ENCODE measurements at places on chromosomes 12 and 14.
A peak's percentile ranks its signal among the peaks of the same experiment; 100 is the strongest.

- no peak for DNase-seq
- no peak overlapping the region for H3K4me3 ChIP-seq
- H3K36me3 ChIP-seq = no peaks in the 10 kb centered on the region
- no peaks in the 10 kb centered on the region for H3K27me3 ChIP-seq
Observed at GRCh38 chr14:77649326-77649725, 32.9 kb upstream of the SPTLC2 start.

- H3K27me3 ChIP-seq = peaks cover 17% of the 10 kb centered on the region
- H3K4me1 ChIP-seq = no peaks in the 10 kb centered on the region
- H3K4me3 ChIP-seq = no peak overlapping the region
- DNase-seq = no peak
- H3K36me3 ChIP-seq = no peaks in the 10 kb centered on the region
- H3K27ac ChIP-seq = no peak overlapping the region
Observed at GRCh38 chr14:54562334-54562733, 4.6 kb upstream of the SAMD4A start.

GRCh38 chr14:68491793-68492192 is 301.1 kb downstream of the ZFP36L1 start:
- DNase-seq = no peak
- no peaks in the 10 kb centered on the region for H3K27me3 ChIP-seq
- no peak overlapping the region for H3K27ac ChIP-seq
- H3K4me3 ChIP-seq = no peak overlapping the region
- H3K4me1 ChIP-seq = peaks cover 8% of the 10 kb centered on the region
- H3K36me3 ChIP-seq = no peaks in the 10 kb centered on the region

GRCh38 chr14:61752626-61753025 is 9.6 kb upstream of the SNAPC1 start:
- no peak overlapping the region for H3K27ac ChIP-seq
- H3K27me3 ChIP-seq = no peaks in the 10 kb centered on the region
- H3K4me1 ChIP-seq = peaks cover 16% of the 10 kb centered on the region
- no peak overlapping the region for H3K4me3 ChIP-seq

DNA sequence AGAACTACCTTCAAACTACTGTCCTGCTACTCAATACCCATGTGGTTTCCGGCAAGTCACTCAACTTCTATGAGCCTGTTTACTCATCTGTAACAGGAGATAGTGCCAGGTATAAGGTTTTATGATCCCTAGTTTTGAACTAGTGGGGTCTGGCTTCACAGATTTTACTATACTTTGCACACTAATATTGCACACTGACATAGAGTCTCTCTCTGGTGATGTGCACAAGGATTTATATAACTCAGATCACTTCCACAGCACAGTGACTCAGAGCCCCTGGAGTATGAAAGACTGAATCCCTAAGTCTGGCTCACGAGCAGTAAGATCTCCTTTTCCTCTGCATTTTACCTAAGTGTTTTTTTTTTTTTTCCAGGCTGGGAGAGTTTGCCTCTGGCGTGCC is 69.7 kb upstream of the SLC38A2 start:
- H3K27ac ChIP-seq = no peak overlapping the region
- H3K27me3 ChIP-seq = no peaks in the 10 kb centered on the region
- DNase-seq = no peak
- peaks cover 21% of the 10 kb centered on the region for H3K4me1 ChIP-seq

GRCh38 chr12:33942172-33942571 is 80.1 kb upstream of the ALG10 start:
- DNase-seq = no peak
- H3K4me1 ChIP-seq = no peaks in the 10 kb centered on the region
- H3K27ac ChIP-seq = no peak overlapping the region
- no peak overlapping the region for H3K4me3 ChIP-seq
- no peaks in the 10 kb centered on the region for H3K27me3 ChIP-seq

DNA sequence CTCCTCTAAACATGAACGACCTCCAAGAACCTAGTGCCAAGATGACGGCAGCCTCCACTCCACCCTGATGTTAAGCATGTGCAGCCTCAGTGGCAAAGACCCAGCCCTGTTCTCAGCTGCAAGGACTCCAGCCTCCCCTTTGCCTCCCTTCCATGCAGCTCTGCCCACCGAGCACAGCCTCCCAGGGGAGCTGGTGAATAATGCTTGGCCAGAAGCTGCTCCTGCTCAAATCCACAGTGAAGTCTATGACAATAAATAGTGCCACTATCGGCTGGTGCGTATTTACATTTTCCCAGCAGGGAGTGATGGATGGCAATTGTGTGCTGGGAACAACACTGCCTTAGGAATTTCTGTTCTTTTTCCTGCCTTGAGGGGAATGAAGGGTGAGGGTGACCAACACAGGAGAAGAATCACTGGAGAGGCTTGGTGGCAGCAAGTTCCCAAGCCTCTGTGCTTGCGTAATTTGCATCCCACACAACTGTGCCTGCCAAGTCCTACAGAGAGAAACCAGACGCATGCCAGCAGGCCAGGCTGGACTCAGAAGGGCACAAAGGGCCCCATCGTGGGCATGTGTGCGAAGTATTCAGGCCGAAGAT is 29.9 kb upstream of the TC2N start:
- DNase-seq = peak; percentile 78
- H3K4me1 ChIP-seq = peaks cover 48% of the 10 kb centered on the region
- H3K4me3 ChIP-seq = no peak overlapping the region
- no peaks in the 10 kb centered on the region for H3K27me3 ChIP-seq
- H3K27ac ChIP-seq = peak overlapping the region; percentile 73
- no peaks in the 10 kb centered on the region for H3K36me3 ChIP-seq

DNA sequence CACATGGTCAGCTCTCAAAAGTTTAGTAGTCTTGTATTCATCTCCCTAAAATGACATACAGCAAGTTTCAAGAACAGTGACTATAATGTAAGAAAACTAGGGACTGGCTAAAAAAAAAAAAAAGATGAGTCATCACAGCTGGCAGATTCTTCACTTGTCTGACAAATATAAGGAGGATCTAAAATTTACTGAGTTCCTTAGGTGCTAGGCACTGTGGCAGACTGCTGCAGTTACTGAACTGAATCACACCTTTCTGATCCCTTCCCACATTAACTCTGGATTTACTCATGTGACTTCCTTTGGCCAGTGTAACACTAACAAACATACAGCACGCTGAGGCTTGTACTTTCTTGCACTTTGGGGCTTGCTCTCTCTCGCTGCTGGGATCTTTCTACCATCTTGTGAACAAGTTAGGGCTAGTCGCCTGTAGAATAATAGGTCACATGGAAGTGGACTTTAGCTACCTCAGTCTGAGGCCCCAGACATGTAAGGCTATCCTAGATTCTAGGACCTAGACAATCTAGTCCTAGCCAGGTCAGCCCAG is 32.1 kb downstream of the BAZ1A start:
- H3K27me3 ChIP-seq = no peaks in the 10 kb centered on the region
- peaks cover 4% of the 10 kb centered on the region for H3K36me3 ChIP-seq
- H3K4me3 ChIP-seq = no peak overlapping the region
- no peak overlapping the region for H3K27ac ChIP-seq
- H3K4me1 ChIP-seq = peaks cover 4% of the 10 kb centered on the region

- H3K36me3 ChIP-seq = no peaks in the 10 kb centered on the region
- DNase-seq = no peak
- H3K27ac ChIP-seq = peak overlapping the region; percentile 75
- H3K27me3 ChIP-seq = no peaks in the 10 kb centered on the region
- H3K4me1 ChIP-seq = peaks cover 48% of the 10 kb centered on the region
Observed at GRCh38 chr14:70886421-70887206, 20.6 kb upstream of the PCNX1 start.

GRCh38 chr12:27822076-27822712 is 42.2 kb upstream of the MANSC4 start:
- peaks cover 4% of the 10 kb centered on the region for H3K4me1 ChIP-seq
- no peak overlapping the region for H3K27ac ChIP-seq
- H3K27me3 ChIP-seq = no peaks in the 10 kb centered on the region
- H3K4me3 ChIP-seq = no peak overlapping the region
- DNase-seq = no peak

GRCh38 chr12:2332236-2332635 is 279.4 kb downstream of the CACNA1C start:
- H3K36me3 ChIP-seq = no peaks in the 10 kb centered on the region
- no peak for DNase-seq
- no peak overlapping the region for H3K4me3 ChIP-seq
- no peaks in the 10 kb centered on the region for H3K27me3 ChIP-seq

GRCh38 chr12:119440803-119441360 is 106.4 kb downstream of the CCDC60 start:
- H3K4me1 ChIP-seq = no peaks in the 10 kb centered on the region
- no peak overlapping the region for H3K27ac ChIP-seq
- H3K4me3 ChIP-seq = no peak overlapping the region
- H3K36me3 ChIP-seq = no peaks in the 10 kb centered on the region

DNA sequence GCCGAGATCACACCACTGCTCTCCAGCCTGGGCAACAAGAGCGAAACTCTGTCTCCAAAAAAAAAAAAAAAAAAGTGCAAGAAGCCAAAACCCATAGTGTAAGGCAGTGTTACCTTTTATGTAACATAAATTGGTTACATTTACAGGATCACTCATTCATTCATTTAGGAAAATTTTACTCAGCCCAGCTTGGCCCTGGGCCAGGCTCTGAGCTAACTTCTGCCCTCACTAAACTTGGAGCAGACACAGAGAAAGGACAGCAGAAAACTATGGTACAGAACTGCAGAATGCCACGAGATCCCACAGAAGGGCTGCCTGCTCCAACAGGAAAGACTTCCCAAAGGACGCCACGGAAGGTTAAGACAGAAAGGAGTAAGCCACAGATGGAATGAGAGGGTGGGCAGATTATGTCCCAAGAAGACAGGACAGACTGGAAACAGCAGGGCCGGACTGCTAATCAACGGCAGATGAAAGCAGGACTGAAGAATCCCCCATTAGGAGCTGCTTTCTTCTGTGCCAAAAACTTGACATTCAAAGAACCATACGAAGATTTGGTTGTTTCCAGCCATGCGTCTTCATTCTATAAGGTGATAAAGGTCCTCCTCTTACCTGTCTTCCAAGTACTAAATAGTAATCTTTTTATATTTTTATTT is 18.9 kb downstream of the PPP1R13B start:
- no peak overlapping the region for H3K4me3 ChIP-seq
- DNase-seq = peak; percentile 57
- no peaks in the 10 kb centered on the region for H3K27me3 ChIP-seq
- peaks cover 59% of the 10 kb centered on the region for H3K4me1 ChIP-seq
- peak overlapping the region; percentile 57 for H3K27ac ChIP-seq
- H3K36me3 ChIP-seq = no peaks in the 10 kb centered on the region

DNA sequence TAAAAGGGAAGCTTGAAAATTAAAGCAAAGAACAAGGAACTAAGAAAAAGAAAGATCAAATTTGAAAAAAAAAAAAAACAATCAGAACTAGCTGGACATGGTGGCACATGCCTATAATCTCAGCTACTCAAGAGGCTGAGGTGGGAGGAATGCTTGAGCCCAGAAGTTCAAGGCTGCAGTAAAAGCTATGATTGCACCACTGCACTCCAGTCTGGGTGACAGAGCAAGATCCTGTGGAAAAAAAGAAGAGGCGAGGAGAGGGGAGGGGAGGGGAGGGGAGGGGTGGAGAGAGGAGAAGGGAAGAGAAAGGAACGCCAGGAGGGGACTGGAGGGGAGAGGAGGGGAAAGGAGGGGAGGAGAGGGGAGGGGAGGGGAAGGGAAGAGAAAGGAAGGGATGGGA is 43.0 kb downstream of the EEA1 start:
- no peaks in the 10 kb centered on the region for H3K27me3 ChIP-seq
- H3K4me1 ChIP-seq = no peaks in the 10 kb centered on the region
- DNase-seq = no peak
- no peak overlapping the region for H3K27ac ChIP-seq
- H3K4me3 ChIP-seq = no peak overlapping the region
- peaks cover 28% of the 10 kb centered on the region for H3K36me3 ChIP-seq

- no peak overlapping the region for H3K4me3 ChIP-seq
- DNase-seq = no peak
- H3K27ac ChIP-seq = peak overlapping the region; percentile 74
- no peaks in the 10 kb centered on the region for H3K36me3 ChIP-seq
- H3K4me1 ChIP-seq = peaks cover 34% of the 10 kb centered on the region
- no peaks in the 10 kb centered on the region for H3K27me3 ChIP-seq
Observed at GRCh38 chr12:79547735-79548609, 142.8 kb downstream of the PAWR start.

GRCh38 chr14:100476012-100476822 is 111.0 kb downstream of the BEGAIN start:
- no peaks in the 10 kb centered on the region for H3K36me3 ChIP-seq
- no peaks in the 10 kb centered on the region for H3K4me1 ChIP-seq
- no peaks in the 10 kb centered on the region for H3K27me3 ChIP-seq
- DNase-seq = peak; percentile 42
- no peak overlapping the region for H3K27ac ChIP-seq
- H3K4me3 ChIP-seq = no peak overlapping the region

GRCh38 chr12:104026841-104027599 is 23.0 kb downstream of the GLT8D2 start:
- no peak overlapping the region for H3K4me3 ChIP-seq
- no peaks in the 10 kb centered on the region for H3K27me3 ChIP-seq
- no peak overlapping the region for H3K27ac ChIP-seq
- no peaks in the 10 kb centered on the region for H3K36me3 ChIP-seq
- no peak for DNase-seq
